ENCODE measurements at places on chromosomes 12 and 14.

DNA sequence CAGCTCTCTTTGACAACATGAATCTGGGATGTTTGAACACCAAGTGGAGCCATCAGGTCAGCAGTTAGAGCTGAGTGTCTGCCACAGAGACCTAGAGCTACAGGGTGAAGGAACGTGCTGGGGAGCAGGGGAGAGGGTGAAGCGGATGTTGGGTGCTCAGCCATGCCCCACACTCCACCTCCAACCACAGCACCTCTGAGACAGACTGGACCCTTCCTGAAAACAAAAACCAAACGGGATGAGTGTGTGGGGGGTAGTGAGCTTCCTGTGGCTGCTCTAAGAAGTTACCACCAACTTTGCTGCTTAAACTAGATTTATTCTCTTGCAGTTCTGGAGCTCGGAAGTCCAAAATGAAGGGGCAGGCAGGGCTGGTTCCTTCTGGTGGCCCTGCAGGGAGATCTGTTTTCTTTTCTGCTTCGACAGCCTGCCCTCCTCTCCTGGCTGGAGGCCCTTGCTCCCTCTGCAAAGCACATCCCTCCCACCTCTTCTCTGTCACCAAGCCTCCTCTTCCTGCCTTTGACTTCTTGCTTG is 5.6 kb upstream of the GOLGA3 start:
- DNase-seq = no peak

DNA sequence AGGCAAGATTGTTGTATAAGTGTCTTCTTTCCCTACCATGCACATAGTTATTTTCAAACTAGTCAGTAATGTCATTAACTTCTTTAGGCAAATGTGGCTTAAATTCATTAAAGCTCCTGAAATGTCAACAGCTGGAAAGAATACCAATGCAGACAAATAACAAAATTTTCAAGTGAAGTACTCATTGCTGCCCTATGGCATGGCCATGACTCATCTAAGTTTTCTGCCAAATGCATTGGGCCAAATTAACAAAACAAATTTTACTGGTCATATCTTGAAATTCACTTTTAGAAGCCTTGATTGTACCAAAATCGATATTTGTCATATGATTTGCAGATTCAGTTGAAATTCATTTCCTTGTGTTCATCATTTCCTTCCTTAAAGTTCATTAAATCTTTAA is 915.9 kb downstream of the SLC6A15 start:
- DNase-seq = no peak

DNA sequence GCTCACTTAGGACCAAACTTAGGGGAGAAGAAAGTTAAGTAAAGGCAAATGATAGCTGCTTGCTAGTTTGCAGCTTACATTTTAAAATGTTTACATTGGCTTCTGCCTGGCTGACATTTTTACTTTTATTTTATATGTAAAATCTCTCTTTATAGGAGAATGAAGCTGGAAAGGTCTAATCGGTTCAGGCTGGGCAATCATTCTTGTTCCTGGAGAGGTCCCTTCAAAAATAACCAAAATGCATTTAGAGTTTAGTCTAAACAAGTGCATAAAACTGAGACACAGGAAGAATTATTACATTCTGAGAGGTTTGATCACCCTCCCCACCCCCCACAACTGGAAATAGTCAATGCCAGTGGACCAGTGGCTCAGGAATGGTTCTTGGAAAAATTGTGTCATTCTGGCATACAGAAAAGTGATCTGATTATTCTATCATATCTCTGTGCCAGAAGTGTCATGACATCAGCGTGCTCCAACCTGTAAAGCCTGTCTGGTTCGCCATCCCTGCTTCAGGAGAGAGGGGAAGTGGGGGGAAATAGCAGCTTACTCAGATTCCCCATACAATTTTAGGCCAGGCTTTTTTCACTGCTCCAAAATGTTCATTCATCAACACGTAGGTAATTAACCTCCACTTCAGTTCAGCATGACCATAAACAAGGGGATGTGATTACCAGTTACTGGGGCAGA is 4.2 kb downstream of the PRICKLE1 start:
- no peak for DNase-seq

DNA sequence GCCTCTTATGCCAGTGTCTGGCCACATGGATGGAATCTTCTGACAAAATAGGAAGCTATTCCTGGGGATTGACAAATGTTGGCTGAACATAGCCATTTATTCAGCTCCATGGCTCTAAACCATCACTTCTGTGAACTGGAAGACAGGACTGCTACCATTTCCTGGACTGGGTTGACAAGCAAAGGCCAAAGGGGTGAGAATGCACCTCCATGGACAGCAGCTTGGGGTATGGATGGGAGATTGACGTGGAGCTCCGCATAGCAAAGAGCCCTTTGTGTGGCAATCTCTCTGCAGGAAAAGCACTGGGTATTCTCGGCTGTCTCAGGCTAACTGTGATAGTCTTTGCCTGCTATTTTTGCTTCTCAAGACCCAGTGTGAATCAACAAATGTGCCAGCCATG is 223.0 kb upstream of the EGLN3 start:
- DNase-seq = no peak

DNA sequence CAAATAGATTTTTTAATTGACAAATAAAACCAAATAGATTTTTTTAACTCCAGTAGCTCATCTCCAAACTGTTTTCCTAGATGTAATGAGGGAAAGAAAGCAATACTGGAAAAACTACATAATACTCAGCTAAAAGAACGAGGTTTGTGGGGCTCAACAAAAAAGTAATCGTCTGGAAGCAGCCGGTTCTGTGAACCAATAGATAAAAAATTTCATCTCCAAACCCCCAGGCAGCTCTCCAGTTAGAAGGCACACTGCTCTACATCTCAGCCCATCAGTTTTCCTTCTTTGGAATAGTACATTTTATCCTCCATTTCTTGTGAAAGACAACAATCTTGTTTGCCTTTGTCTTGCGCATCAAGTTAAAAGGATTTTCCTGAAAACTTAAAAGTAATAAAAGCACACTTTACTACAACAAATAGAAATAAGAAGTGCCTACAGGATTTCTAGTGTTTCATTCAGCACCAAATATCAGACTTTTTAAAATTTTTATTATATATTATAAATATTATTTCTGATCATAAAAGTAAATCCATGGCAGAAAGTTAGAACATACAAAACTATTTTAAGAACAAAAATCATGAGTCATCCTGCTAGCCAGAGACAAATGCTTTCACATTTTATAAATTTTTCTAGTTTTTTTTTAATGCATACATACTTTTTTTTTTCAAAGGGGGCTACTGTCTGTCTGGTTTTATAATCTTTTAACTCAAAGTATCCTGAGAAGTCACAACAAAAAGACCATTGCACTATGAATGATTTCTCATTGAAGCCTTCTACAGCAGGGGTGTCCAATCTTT is 67.7 kb downstream of the EPS8 start:
- DNase-seq = no peak

DNA sequence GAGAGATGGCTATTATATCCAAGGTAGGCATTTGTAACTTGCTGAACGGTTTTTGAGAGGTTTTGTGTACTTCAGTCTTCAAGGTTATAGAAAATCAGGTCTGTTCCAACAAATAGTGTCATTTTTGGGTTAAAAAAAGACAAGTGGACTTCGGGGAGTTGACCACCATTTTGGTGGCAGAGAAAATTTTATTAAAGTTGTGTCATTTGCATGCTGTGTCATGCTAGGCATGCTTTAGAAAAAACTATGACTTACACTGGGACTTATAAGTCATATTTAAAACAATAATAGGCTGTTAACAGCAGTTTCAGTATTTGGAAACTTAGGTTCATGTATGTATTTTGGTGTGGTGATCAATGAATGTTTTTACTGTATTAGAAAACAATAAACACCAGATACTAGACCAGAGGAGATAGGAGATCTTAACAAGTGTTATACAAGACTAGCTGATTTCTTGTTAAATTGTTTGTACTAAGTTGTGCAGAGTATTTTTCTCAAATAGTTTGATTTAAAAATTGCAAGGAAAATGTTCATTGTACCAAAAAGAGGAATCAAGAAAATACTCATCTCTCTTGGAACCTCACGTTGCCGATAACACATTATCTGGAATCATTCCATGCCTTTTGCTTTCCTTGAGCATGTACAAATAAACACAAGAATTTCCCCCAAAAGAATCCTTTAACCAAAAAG is 1.4 kb downstream of the RAN start:
- DNase-seq = no peak

GRCh38 chr12:30840715-30841114 is 85.8 kb upstream of the TSPAN11 start:
- DNase-seq = no peak

- peak; percentile 69 for DNase-seq
These were observed at the start of gene CLEC2B for GRCh38 chr12:9869307-9870161. Gene CLEC2B (minus strand): TSS chr12:9869354.

DNA sequence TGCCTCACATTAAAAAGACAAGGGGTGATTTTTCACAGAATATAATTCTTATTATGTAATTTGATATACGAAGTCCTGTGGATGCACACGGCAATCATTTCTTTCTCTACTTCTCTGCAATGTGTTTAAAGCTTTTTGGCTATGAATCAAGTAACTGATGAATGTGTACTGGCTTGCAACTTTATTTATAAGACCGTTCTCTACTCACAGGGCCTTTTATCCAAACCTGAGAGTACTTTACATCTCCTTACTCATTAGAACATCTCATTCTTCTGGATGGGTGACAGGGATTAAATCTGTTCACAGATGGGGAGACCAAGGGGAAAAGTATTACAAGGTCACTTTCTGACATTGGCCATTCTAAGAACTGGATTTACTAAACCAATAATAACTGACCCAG is 215.8 kb upstream of the DIO2 start:
- no peak for DNase-seq

DNA sequence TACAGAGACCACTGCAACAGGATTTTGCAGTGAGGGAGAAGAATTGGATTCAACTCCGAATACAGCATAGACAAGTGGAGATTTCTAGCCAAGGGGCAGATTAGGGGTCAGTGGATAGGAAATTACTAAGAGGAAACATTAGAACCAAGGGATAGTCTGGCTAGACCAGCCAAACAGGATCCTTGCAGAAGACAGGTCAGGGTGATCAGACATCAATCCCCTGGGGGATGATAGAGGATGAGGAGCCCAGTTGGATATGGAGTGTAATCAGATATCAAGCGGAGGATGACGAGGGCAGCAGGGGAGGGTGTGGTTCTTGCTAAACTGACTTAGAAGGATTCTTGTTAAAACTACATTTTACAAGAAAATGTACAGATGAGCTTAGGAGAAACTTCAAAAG is 424.4 kb downstream of the DAD1 start:
- no peak for DNase-seq

GRCh38 chr12:92133171-92133570 is 12.5 kb downstream of the BTG1 start:
- DNase-seq = no peak

- no peak for DNase-seq
These were observed 12.8 kb upstream of the PALS1 start for GRCh38 chr14:67228325-67228984.

DNA sequence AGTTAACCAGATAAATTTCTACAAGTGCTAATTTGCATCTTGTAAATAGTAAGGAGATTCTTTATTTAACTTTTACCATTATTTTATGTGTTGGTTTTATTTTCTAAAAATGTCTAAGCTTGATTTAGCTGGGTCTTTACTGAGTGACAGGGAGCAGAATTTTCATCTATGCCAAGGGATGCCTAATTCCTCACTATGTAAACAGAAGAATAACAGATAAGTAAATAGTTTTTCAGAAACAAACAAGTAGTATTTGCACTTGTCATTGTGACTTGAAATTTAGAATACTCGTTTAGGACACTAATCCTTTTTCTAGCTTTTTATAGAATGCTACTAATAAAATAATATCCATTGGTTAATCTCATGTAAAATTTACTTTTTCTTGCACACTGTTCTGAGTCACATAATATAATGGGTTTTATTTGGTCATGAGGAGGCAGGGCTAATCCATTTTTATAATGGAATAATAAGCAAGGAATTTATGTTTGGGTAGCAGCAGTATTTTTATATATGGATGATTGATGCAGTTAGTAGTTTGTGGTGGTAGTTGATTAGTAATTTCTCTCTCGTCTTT is 746.5 kb downstream of the SLC6A15 start:
- no peak for DNase-seq

GRCh38 chr14:72903716-72904115 is 9.8 kb upstream of the DPF3 start:
- no peak for DNase-seq

DNA sequence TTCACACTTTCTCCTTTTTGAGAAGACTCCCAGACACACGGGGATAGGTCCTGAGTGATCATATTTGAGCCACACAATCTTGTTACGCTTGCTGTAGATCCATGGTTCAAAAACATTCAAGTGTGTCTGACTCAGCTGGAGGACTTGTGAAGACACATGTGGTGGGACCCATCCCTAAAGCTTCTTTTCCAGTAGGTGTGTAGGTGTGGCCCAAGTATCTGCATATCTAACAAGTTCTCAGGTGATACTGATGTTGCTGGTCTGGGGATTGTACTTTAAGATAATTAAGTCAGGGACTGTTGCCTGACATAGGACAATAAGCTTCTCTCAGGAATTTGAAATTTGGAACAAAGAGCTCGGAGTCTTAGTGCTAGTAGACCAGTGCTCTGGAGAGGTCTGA is 4.1 kb upstream of the DAAM1 start:
- DNase-seq = no peak

DNA sequence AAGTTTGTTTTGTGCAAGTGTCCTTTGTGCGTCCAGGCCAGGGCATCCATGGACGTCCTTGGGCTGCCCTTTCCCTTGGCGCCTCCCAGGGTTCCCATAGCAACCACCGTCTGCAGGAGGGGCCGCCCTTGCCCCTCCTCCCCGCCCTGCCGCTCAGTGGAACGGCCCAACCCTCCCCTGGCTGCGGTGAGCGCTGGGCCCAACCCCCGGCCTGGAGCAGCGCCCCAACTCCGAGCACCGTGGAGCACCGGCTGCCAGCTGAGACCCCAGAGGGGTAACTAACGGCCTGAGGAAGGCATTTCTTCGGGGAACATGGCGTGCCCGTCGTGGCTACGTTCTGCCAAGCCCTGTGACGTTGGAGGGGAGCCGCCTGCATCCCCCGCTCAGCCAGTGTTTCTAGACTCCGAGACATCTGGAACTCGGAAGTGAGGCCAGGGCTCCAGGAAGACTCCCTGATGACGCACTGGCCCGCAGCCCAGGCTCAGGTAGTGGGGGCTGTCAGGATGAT is 5.3 kb upstream of the ACACB start:
- peak; percentile 93 for DNase-seq

DNA sequence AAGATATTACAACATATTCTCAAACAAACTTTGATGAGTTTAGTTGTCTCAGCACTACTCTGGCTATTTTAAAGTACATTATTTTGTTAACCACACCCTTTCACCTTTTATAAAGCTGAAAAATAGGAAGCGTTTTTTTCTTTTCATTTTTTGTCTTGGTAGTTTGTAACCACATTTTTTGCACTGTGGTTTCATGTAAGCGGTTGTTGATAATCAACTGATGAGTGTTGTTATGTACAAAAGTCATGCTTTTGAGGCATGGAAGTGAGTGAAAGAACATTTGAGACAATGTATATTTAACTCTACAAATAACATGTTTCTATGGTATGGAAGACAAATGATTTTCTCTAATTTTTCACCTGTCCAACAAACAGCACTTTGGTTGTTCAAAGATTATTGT is 52.1 kb upstream of the ATP2B1 start:
- DNase-seq = no peak

GRCh38 chr12:121205491-121205890 is 4.4 kb upstream of the P2RX4 start:
- DNase-seq = no peak
